ENCODE measurements at places on chromosomes 12 and 14.

DNA sequence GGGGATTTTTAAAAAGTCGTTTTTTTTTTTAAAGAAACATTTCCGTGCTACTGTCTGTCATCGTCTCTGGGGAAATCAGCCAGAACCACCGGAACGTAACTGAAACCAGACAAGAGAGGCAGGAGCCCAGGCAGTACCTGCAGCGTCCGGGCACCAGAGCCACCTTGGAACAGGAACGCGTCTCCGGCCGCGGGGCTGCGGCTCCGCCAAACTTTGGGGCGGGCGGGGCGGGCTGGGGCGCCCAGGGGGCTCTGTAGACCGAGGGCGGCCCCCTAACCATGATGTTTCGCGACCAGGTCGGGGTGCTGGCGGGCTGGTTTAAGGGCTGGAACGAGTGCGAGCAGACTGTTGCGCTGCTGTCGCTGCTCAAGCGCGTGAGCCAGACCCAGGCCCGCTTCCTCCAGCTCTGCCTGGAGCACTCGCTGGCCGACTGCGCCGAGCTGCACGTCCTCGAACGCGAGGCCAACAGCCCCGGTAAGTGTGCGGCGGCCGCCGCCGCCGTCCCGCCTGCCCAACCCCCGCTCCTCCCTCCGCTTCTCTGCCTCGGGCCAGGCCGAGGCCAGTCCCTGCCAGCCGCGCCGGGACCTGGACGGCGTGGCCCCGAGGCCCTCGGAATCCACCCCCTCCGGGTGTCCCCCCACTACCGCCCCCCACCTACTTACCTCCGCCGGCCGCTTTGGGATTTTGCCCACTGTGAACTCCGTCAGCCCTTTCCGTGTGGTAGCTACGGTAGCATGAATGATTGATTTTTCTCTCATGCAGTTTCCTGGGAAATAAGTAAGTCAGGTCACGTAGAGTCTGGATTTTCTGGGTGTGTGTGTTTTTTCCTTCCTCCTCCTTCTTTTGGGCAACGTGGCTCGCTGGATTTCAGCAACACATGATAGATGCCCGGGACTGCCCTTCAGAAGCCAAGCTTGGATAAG lies 972 bp downstream of the SAMD4A start:
- no peak for DNase-seq

- no peak for DNase-seq
Measured at GRCh38 chr12:124545508-124546418, 21.6 kb downstream of the NCOR2 start.

GRCh38 chr14:55847766-55848165 lies 267.8 kb downstream of the KTN1 start:
- DNase-seq, result no peak

DNA sequence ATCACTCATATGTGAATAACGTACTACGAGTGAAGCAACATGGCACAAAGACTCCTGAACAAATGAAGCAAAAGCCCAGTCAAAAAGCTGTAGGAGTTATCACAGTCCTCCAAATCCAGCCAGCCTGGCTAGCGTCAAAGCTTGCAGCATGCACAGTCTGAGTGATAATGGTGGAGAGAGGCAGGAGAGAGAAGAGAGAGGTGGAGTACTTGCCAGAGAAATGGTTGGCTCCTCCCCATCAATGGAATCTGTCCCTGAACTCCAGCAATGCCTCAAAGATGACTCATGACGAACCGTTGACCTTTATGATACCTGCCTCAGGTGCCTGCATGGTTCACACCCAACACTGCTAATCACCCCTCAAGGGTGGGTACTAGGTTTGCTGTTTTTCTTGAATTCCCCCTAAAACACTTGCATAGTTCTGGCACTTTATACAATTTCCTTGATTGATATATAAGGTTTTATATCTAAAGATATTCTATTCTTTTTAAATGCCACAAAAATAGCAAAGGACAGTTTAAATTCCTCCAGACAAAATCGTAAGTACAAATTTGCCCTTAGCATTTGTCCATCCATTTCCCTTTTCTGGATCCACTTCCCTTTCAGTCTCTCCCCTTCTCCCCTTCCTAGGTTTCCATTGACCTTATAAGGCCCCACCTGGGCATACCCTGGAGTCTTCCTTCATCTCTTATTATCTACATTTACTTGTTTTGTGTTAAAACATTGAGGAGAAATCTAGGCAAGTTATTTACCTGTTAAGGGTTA lies 10.2 kb downstream of the ARHGDIB start:
- no peak for DNase-seq

GRCh38 chr12:130336723-130337487 lies 782 bp upstream of the PIWIL1 start:
- DNase-seq, result no peak

DNA sequence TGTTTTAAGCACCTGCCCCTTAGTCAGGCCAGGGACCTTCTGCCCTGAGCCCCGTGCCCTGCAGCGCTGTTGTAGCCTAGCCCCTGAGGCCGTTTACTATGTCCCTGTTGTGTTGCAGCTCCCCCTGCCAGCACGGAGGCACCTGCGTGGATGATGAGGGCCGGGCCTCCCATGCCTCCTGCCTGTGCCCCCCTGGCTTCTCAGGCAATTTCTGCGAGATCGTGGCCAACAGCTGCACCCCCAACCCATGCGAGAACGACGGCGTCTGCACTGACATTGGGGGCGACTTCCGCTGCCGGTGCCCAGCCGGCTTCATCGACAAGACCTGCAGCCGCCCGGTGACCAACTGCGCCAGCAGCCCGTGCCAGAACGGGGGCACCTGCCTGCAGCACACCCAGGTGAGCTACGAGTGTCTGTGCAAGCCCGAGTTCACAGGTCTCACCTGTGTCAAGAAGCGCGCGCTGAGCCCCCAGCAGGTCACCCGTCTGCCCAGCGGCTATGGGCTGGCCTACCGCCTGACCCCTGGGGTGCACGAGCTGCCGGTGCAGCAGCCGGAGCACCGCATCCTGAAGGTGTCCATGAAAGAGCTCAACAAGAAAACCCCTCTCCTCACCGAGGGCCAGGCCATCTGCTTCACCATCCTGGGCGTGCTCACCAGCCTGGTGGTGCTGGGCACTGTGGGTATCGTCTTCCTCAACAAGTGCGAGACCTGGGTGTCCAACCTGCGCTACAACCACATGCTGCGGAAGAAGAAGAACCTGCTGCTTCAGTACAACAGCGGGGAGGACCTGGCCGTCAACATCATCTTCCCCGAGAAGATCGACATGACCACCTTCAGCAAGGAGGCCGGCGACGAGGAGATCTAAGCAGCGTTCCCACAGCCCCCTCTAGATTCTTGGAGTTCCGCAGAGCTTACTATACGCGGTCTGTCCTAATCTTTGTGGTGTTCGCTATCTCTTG lies 7.6 kb downstream of the DLK1 start:
- DNase-seq, result peak; percentile 12

DNA sequence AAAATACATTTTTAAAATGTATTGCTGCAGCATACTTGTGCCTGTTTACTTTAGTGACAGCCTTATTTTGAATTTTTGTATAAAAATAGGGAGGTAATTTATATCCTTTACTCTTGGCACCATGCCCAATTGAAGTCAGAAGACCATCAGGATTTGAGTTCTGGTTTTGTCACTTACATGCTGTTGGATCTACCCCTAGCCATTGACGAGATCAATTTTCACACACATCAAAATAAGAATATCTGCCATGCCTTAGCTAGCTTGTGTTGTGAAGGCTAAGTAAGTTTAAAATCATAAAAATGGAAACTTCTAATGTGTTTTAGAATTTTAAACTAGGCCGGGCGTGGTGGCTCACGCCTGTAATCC lies 381.8 kb downstream of the KCNH5 start:
- DNase-seq, result no peak

DNA sequence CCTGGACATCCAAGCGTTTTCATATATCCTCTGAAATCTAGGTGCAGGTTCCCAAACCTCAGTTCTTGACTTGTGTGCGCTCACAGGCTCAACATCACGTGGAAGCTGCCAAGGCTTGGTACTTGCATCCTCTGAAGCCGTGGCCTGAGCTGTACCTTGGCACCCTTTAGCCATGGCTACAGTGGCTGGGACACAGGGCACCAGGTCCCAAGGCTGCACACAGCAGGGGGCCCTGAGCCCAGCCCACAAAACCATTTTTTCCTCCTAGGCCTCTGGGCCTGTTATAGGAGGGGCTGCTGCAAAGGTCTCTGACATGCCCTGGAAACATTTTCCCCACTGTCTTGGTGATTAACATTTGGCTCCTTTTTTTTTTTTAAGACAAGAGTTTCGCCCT lies 11.6 kb upstream of the FAM177A1 start:
- DNase-seq, result no peak

GRCh38 chr12:68759852-68760251 lies 13.9 kb downstream of the SLC35E3 start:
- no peak for DNase-seq

GRCh38 chr12:95318071-95318545 lies 100.5 kb downstream of the VEZT start:
- no peak for DNase-seq

DNA sequence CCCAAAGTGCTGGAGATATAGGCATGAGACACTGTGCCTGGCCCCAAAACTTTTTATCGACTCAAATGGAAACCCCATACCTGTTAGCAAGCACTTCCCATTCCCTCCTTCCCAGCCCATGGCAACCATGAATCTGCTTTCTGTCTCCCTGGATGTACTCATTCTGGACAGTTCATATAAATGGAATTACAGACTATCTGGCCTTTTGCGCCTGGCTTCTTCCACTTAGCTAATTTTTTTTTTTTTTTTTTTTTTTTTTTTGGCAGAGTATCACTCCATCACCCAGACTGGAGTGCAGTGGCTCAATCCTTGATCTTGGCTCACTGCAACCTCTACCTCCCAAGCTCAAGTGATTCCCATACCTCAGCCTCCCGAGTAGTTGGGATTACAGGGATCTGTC lies 134.5 kb upstream of the MED13L start:
- no peak for DNase-seq

DNA sequence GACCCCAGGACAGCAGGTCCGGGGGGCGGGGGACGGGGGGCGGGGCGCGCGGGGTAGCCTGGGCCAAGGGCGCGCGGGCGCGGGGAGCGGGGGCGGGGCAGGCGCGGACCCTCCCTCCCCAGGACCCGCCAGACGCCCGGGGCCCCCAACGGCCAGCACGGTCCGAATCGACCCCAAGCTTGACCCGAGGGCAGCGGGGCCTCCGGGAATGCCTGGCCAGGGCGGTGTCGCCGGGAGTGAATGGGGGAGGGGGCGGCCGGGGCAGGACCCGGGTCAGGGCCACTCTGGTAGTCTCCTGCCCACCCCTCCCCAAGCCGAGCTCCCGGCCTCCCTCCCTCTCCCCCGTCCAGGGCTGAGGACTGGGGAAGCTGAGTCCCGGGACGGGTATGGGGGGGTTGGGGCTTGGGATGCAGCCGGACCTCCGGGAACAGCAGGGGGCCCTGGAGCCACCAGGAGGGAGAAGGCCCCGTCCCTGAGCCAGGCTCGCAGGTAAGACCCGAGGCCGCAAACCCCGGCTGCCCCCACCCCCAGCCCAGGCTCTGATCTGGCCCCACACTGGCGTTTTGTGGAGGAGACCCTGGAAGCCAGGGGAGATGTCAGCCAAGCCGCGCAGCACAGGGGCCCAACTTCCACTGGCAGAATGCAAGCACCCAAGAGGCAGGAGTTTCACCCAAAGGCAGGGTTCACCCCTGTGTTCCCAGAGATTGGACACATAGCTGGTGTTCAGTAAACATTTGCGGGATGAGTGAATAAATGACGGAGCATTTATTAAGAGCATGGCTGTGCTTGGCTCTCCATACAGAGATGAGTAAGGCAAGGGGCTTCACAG lies 545 bp upstream of the GALNT9 start:
- no peak for DNase-seq

DNA sequence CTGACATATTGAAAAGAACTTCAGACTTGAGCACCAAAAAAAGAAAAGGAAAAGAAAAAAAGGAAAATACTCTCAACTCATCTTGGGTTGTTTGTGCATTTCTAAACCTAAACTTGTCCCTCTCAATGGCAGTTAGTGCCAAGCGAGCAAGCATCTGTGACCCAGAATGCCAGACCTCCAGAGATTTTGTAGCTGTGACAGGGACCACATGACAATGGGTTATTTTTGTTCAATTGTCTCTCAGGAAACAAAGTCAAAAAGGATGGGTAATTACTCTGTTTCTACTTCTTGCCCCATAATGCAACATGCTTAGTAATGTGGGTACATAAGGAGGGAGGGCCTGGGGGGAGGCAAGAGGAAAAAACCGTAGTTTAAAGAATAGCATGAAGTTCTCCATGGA lies 285.7 kb upstream of the RTL1 start:
- no peak for DNase-seq

- no peak for DNase-seq
Measured at GRCh38 chr12:110917467-110917866, 2.9 kb downstream of the MYL2 start.

DNA sequence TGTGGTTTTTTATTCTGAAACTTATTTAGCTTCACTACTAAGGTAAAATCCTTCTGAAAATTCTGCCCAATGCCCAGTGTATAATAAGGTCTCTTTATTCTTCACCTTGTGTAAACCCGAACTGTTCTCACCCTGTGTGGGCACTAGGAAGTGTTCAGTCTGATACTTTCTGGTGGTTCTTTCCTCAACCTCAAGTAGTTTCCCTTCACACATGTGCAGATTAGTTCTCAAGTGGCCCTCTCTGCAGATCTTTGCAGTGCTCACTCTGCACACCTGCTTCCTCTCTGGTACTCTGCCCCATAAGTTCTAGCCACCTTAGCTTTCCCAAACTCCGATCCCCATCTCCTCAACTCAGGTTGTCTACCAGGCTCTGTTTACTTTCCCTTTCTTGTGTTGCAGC lies 61.6 kb downstream of the RAD51B start:
- no peak for DNase-seq

GRCh38 chr14:90611936-90612335 lies 204.3 kb downstream of the TTC7B start:
- no peak for DNase-seq

GRCh38 chr12:109631302-109631701 lies 57.7 kb downstream of the MVK start:
- no peak for DNase-seq

DNA sequence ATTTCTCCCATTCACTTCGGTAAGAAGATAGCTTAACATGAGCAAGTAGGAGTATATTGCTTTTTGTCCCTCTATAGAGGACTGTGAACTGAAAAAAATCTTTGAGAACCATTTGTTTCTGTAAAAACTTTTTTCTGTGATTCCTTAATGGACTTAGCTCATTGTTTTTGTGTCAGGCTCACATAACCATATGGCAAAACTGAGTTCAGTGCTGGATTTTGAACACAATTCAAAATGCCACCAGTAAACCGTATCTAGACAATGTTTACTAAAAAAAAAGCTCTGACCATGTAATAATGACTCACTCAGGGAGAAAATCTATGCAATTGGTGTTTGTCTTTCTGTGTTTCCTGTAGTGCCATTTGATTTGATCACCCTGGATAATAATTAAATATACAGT lies 5.2 kb downstream of the TRHDE start:
- DNase-seq, result no peak

GRCh38 chr14:103746701-103747100 lies 31.1 kb downstream of the ZFYVE21 start:
- DNase-seq, result no peak

- DNase-seq, result no peak
Measured at GRCh38 chr14:58575956-58576355, 61.8 kb upstream of the DACT1 start.

GRCh38 chr12:34297126-34297789 lies 275.0 kb downstream of the ALG10 start:
- DNase-seq, result no peak

Data from D721Med (cell line).